SK-N-MC (cell line): ENCODE measurements at places on chromosomes 7 and 10.

- no peak for DNase-seq
Observed at GRCh38 chr7:117772421-117772820, 100.8 kb downstream of the CTTNBP2 start.

- no peak for DNase-seq
Observed at GRCh38 chr10:30742471-30742870, 112.9 kb upstream of the LYZL2 start.

DNA sequence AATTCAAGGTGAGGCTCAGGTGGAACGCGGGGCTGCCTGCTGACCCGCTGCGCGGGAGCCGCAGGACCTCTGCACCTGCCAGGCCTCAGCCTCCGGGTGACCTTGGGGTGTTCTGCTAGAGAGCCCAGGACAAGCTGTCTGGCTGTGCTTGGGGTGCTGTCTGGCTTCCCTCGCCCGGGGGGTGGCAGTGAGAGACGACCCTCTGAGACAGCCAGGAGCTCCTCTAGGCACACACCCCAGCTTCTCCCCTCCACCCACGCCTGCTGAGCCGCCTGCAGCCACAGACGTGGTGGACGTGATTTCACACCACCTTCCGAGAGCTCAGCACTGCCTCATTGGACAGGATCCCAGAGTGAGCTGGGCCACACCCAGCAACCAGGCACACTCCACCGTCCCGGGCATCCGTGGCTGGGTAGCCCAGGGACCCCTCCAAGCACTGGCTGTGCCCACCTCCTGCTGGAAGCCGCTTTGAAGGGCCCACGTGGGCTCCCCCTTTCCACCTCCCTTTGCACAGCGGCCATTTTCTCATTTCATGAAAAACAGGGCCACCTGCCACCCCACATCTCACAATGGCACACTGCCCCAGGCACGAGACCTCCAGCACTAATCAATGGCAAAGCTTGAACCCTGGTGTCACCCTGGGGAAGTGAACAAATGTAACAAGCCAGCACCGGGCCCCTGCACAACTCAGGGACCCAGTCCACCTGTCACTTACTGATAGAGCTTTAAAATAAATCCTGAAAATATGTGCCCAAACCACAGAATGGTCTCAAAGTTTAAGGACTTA is 35.0 kb downstream of the ZFAND2A start:
- no peak for DNase-seq

- no peak for DNase-seq
Observed at GRCh38 chr10:92799568-92799967, 48.8 kb upstream of the EXOC6 start.

DNA sequence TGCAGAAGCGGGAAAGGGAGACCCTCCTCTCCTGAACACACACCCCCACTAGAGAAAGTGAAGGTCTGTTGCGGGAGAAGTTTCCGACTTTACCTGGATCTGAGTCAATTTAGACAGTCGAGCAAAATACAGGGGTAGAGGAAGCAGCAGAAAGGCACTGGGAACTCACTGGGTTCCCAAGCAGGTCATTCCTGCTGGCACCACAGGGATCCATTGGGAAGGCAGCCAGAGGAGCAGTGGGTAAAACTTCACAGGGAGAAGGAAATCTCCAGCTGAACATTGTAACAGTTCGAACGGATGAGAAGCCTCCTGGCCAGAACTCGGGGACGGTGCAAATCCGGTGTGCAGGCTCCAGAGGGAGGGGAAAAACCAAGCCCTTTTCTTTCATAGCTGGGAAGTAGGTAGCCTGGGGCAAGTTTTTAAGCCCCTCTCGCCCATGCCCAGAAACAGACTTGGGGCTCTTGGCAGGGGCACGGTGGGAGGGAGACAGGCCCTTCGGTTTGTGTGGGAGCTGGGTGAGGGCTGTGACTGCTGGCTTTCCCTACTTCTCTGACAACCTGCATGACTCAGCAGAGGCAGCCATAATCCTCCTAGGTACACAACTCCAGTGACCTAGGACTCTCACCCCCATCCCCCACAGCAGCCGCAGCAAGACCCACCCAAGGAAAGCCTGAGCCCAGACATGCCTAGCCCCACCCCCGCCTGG is 51.9 kb downstream of the DDC start:
- DNase-seq: no peak

DNA sequence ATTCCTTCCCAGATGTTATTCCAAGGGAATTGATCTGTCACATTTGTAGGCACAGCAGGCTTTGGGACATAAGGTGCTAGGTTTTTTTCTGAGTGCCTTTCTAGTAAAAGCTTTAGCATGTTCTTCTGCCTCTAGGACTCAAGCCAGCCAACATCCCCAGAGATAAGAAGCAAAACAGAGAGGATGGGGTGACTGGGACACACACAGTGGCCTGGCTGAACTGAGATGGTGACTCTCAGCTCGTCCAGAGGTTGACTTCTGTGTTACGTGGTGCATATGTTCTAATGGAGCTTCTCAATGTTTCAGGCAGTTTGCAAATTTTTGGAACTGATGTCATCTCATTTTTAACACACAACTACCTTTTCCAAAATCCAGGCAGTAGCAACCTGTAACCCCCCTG is 188.1 kb upstream of the CELF2 start:
- no peak for DNase-seq

GRCh38 chr10:110411047-110411410 is 86.7 kb upstream of the DUSP5 start:
- no peak for DNase-seq

DNA sequence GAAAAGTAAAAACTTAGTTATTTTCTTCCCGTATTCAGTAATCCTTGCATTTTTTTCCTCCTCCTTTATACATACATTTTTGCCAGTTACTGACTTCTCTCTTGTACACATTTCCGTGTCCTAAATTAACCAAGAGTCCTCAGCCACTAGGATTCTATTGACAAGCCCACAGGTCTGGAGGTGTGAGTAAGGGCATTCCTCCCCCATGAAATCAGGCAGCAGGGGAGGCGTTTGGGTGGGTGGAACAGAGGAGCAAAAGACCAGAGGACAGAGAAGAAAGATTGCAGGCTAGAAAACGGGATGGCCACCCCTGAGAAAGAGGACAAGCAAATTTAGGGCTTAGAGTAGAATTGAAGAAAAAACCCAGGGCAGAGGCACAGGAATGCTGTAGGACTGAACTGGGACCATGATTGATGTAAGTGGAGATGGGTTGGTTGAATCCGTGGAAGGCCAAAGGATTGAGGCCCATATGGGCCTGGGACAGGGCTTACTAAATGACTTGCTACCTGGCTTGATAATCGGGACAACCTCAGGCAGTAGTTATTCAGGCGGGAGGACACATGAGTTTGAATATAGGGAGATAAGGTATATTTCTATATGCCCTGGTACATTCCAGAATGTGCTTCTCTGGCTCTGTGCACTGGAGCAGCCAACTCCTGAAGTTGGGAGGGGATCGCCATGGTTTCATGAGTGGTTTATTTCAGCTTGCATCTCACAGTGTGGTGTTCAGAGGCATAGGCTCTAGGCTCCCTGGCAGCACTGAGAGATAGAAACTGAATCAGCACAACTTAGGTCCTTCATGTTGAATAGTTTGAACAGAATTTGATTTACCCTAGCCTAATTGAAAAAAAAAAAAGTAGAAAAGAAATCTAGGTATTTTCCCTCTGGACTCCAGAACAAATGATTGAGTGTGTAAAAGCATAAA is 28.0 kb downstream of the IKZF1 start:
- DNase-seq: no peak

- no peak for DNase-seq
Observed at GRCh38 chr10:19971343-19972052, 155.3 kb downstream of the PLXDC2 start.

GRCh38 chr10:104325436-104326435 is 12.5 kb downstream of the ITPRIP start:
- no peak for DNase-seq

DNA sequence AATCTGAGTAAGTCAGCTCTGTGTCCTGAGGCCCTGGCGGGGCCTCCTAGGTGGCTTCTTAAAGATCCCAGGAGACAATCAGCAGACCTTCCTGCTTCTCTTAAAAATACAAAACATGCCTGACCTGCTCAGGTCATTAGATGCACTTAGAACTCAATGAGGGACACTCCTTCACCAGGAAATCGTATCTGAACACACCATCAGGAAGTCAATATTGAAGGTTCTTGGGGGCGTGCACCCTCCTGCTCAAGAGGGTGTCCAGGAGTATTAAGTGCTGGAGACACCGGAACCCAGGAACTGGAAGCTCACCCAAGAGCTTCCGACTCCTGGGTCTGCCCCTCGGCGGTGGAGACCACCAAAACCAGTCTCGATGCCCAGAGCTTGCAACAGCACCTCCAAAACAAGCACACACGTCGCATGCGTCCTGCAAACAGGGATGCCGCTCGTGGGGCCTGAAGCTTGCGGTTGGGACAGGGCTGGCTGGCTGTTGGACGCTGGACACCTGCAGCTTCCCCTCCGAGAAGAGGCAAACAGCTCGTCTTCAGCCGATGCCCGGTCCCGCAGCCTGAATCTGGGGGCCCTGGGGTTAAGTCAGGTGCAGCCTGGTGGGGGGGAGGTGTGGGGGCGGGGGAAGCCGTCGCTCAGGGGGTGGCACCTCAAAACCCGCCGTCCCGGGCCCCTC is 803 bp downstream of the RAPGEF5 start:
- DNase-seq: no peak

DNA sequence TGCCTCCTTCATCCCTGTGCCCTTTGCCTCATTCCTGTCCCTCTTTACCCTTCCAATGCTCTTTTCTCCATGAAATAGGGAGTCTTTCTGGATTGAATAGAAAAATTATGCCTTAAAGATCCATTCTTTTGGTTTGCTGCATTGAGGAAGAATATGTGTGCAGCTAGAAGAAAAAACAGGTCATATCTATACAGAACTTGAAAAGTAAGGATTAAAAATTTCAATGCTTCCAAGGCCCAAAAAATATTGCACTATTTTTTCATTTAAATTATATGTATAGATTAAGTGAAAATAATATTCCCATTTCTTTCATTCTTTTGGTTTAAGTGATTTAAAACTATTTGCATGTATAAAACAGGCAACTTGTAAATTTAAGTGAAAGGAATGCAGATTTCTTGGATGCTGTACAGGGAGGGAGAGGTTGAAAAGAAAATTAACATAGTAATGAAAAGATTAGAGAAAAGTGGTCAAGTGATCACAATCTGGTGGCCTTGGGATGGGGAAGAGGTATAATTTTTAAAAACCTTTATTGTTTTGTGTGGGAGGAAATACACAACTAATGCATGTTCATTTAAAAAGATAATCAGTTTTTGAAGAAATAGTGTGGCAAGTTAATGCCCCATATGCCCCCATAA is 18.5 kb upstream of the EVX1 start:
- no peak for DNase-seq

GRCh38 chr10:57917019-57917418 is 350.7 kb downstream of the IPMK start:
- no peak for DNase-seq

- no peak for DNase-seq
Observed at GRCh38 chr10:15113766-15114165, 16.6 kb downstream of the RPP38 start.

GRCh38 chr10:93807371-93807770 is 49.6 kb downstream of the LGI1 start:
- DNase-seq: no peak

- DNase-seq: no peak
Observed at GRCh38 chr10:88076027-88076880, 212.8 kb downstream of the PTEN start.

- DNase-seq: no peak
Observed at GRCh38 chr7:22853674-22854157, 31.1 kb upstream of the TOMM7 start.
